ENCODE measurements at places on chromosomes 13 and 19. TPM values are rescaled to one million over a fixed set of nuclear protein-coding genes. Genes with fewer than 3 reads are reported as not detected.

DNA sequence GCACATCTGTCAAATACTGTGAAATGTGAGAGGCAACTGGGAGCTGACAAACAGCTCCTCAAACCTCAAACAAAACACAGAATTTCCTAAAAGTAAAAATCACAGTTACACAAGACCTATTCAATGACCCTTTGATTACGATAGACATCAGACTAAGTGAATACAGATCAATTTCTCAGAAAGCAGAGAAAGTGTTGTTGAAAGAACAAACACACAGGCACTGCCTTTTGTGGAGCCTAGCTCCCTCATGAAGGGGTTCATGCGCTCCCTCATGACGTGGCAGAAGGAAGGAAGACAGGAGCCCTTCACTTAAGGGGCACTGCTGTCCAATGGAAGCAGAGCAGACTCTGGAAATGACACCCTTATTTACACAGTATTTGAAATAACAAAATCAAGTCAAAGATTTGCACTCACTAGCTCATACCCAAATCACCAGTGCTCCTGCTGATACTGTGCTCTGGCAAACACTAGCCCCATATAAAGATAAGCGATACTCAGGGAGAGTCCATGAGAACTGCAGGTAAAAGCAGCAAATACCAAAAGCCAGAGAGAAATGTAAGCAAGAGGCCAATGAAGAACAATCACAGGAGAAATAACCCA, 144.9 kb downstream of the KLF12 start:
- H3K4me3 ChIP-seq, result no peak overlapping the region
- H3K27ac ChIP-seq, result no peak overlapping the region
- no peak for DNase-seq
- peaks cover 4% of the 10 kb centered on the region for H3K4me1 ChIP-seq
- H3K36me3 ChIP-seq, result no peaks in the 10 kb centered on the region

Gene KLF2
- total RNA-seq, result 48.9 TPM

- no peak for DNase-seq
- no peak overlapping the region for H3K27ac ChIP-seq
- H3K4me3 ChIP-seq, result no peak overlapping the region
- no peaks in the 10 kb centered on the region for H3K27me3 ChIP-seq
Observed at GRCh38 chr13:101654883-101655282, 202.4 kb downstream of the ITGBL1 start.

Gene FIZ1
- total RNA-seq, result 21.5 TPM

Gene TNFRSF19
- 8.8 TPM for total RNA-seq

- no peak overlapping the region for H3K4me3 ChIP-seq
- H3K27ac ChIP-seq, result no peak overlapping the region
- H3K4me1 ChIP-seq, result peaks cover 5% of the 10 kb centered on the region
- DNase-seq, result no peak
Observed at GRCh38 chr13:95156208-95156607, 145.0 kb downstream of the ABCC4 start.

GRCh38 chr19:18487576-18488402, 34.1 kb downstream of the ELL start:
- H3K4me1 ChIP-seq, result peaks cover 2% of the 10 kb centered on the region
- no peak for DNase-seq
- H3K36me3 ChIP-seq, result no peaks in the 10 kb centered on the region
- peaks cover 1% of the 10 kb centered on the region for H3K27me3 ChIP-seq
- peak overlapping the region; percentile 49 for H3K4me3 ChIP-seq

- peaks cover 2% of the 10 kb centered on the region for H3K27me3 ChIP-seq
- H3K27ac ChIP-seq, result no peak overlapping the region
- H3K4me3 ChIP-seq, result no peak overlapping the region
- no peak for DNase-seq
Observed at GRCh38 chr13:30313311-30313710, 6.0 kb upstream of the KATNAL1 start.

DNA sequence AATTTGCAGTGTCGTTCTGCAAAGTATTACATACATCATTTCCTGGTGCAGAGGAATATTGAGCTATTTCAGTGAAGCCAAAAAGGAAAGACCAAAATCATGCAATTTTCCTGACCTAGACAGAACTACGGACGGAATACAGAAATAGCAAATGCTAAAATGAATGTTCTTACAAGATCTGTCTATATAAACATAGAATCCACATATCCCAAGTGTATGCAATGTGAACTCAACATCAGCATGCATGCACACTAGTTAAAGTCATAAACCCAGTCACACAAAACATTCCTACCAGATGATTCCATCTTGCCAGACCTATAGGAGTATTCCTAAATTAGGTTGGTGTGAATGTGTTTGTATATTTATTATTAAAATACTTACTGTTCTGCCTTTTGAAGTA, 383.7 kb upstream of the ZNF507 start:
- no peaks in the 10 kb centered on the region for H3K4me1 ChIP-seq
- H3K27me3 ChIP-seq, result no peaks in the 10 kb centered on the region
- no peak for DNase-seq
- H3K36me3 ChIP-seq, result no peaks in the 10 kb centered on the region
- H3K4me3 ChIP-seq, result no peak overlapping the region

Measured in endothelial cell (in vitro differentiated cells).